ENCODE measurements at places on chromosomes 2 and 18. TPM values are rescaled to one million over a fixed set of nuclear protein-coding genes. Genes with fewer than 3 reads are reported as not detected.
A peak's percentile ranks its signal among the peaks of the same experiment; 100 is the strongest.

Gene ABCA12
- not detected for total RNA-seq

Gene SPR
- 57.0 TPM for total RNA-seq

Gene NOP58
- 42.8 TPM for total RNA-seq

Gene ANXA4
- 94.8 TPM for total RNA-seq

Gene G6PC2
- total RNA-seq: not detected

Gene RHBDD1
- 18.3 TPM for total RNA-seq

Gene TTC31
- total RNA-seq: 17.4 TPM

Gene HTR2B
- 12.9 TPM for total RNA-seq

Gene MC5R
- total RNA-seq: not detected

Gene UCN
- 3.7 TPM for total RNA-seq

Gene SLC39A6
- total RNA-seq: 31.5 TPM

DNA sequence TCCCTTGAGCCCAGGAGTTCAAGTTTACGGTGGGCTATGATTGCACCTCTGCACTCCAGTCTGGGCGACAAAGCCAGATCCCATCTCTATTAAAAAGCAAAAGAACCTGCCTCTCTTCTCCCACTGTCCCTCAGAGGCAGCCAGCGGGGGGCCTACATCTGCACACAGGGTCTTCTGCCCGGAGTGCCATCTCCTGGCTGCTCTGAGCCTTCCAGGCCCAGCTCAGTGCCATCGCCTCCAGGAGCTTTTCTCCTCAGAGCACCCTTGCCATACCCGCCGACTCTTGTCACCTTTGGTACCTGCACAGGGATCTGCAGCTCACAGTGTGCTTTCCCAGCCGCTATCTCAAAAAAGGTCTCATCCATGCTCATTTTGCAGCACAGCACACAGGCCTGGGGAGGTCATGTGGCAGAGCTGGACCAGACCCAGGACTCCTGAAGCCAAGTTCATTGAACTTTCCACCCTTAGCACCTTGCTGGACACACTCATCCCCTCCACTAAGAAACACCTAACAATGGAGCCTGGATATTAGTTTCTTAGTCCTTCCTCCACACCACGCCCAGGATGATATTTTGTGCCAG lies 186.3 kb downstream of the HAUS1 start:
- DNase-seq: no peak

- no peak for DNase-seq
These were observed 150.2 kb upstream of the NFATC1 start for GRCh38 chr18:79245517-79246001.

DNA sequence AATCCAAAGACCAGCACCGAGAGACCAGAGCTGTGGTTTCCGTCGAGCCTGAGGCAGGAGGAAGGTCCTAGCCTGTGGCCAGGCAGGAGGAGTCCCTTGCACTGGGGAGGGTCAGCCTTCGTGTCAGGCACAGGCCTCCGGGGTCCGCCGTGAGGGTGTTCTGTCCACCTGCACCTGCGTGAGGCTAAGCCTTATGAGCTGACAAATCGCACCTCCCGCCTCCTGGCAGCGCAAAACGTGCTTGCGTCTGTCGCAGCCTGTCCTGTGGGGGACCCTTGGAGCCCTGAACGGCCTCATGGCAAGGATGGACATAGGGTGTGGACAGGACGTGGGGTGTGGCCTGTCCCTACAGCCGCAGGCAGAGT lies 73.3 kb downstream of the KCNG2 start:
- no peak for DNase-seq

DNA sequence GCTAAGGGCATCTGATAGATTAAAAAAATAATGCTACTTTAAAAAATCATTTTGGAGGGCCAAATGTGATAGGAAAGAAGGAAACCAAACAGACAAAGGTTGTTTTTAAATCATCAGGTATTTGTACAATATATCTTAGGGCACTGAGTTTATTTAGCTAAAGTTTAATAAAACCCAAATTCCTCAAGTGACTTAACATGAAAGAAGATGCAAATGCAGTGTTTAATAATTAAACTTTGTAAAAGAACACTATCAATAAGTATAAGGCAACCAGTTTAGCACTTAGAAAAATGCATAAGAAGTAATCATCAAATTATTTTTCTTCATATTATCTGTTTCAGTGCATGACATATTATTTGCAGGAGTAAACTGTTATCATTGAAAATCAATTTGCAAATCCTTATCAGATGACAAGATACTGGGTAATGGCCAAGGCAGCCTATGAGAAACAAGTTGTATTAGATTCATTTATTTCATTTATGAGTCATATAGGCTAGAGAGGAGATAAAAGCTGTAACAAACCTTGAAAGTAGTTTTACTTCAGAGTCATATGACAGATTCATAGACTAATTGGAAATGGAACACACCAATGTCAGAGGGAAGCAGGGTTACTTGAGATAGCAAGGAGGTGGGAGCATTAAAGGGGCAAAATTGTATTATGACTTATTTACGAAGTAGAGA lies 165.5 kb downstream of the GCA start:
- no peak for DNase-seq

DNA sequence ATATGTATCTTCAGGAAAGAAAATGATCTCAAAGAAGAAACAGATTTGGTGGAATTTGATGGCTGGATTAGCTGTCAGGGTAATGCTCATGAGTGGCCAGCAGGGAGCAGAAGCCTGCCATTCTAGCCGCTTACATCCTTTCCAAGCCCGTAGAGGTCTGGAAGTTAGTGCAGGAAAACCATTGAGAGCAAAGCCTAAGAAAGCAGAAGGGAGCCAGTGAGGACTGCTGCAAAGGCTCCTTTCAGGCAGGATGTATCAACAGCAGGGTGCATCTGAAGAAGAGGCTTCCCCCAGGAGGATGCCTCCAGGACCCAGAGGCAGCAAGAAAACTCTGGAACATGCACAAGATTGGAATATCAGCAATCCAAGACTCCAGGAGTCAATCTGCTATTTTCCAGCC lies 22.9 kb upstream of the LBH start:
- no peak for DNase-seq

DNA sequence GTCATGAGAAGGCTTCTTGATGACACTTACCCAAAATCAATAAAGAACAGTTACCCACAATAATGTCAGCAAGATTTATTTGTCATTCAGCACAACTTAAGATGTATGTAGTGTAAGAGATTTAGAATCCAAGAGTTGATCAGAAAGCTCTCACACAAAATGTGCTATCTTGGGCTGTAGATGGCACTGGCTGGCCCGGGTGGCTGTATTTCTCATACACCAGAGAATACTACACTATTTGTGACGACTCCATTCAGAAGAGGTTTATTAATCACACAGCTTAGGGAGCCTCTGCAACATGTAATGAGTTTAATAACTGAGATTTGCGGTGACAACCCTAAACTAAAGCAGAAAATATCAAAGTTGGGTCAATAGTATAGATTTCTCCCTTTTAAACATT lies 530.4 kb upstream of the KLHL29 start:
- no peak for DNase-seq

GRCh38 chr2:152402780-152403759 lies 68.1 kb downstream of the FMNL2 start:
- peak; percentile 62 for DNase-seq

DNA sequence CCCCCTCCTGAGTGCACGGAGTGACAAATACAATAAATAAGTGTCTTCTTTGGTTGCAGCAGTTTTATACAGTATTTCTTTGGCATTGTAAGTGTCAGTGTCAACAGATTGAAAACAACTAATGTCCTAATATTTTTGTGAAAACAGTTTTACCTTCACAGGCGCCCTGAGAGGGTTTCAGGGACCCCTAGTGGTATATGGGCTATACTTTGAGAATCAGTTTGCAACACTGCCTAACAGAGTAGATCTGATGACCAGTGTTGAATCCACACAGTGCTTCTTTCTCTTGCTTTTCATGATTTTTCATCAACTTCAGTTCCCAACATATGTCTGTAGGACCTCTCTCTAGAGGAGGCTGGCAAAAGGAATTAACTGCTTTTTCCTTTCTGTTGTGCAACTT lies 162.2 kb downstream of the PRPF40A start:
- no peak for DNase-seq

DNA sequence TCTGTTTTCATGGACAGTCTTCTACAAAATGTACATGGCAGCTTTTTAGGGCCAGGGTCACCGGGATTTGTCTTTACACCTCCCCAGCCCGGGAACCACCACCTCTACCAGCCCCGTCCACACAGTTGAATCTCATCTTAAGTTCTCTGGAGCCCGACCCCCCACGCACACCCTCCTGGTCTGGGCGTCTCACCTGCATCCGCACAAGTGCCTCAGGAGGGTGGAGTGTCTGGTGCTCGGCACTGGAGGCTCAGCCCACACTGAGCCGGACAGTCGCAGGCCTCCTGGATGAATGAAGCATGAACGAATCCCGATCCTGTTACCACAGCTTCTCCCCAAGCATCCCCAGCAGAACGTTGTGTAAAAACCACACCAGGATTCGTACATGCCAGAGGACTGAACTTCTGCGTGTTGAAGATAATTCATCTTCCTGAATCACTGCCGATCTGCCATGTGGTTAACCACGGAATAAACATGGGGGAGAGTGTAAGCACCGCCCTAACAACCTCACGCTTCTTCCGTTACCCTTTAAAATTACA lies 162.0 kb downstream of the RTP5 start:
- no peak for DNase-seq

- DNase-seq: no peak
These were observed 4.8 kb upstream of the ACVR1 start for GRCh38 chr2:157880927-157881326.

GRCh38 chr2:73105511-73105971 lies 7.2 kb downstream of the RAB11FIP5 start:
- no peak for DNase-seq

DNA sequence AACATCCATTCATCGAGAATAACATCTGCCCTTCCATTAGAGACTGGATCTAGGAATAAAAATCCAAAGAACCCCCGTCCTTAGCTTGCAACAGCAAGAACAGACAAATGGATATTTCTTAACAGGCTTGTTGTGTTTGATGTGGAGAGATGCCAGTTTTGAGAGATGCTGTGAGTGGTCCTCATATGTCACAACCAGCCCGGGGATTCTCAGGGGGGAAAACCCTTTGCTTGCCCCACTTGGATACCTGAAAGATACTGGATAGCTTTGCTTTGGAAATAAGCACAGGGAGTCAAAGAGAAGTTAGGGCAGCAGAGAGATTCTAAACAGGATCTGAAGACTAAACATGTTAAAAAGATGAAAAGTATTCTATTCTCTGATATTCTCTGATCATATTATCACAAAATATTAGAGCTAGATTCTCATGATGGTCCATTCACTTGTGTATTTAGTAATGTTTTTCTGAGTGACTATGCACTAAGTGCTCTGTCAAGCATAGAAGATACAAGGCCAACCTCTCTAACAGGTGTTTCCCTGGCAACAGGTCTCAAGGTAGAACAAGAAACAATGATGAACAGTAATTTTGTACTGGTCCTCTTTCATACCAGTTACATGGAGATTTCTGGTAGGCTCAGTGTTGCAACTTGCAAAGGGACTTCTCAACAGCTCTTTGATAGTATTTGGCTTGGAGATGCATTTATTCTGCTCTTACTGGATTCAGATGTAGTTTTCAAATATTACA lies 348.2 kb downstream of the MYCN start:
- peak; percentile 37 for DNase-seq

- no peak for DNase-seq
These were observed 12.4 kb upstream of the NBEAL1 start for GRCh38 chr2:203002054-203002821.

DNA sequence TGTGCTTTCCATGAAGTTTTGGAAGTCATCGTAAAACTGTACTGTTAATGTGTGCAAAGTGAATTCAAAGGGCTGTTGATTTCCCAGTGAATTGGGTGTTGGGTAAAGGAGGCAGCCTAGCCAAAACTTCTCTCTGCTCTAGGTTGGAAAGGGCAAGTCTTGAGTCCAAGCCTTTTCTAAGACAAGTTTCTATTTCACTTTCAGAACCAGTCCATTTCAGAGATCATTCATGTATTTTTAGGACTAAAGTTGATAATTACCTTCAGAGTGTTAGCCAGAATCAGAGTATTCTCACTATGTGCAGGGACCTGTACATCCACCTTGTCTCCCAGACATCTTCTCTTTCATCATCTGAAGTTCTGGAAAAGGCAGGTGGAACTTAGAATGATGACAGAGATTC lies 636.1 kb upstream of the KLHL29 start:
- no peak for DNase-seq

DNA sequence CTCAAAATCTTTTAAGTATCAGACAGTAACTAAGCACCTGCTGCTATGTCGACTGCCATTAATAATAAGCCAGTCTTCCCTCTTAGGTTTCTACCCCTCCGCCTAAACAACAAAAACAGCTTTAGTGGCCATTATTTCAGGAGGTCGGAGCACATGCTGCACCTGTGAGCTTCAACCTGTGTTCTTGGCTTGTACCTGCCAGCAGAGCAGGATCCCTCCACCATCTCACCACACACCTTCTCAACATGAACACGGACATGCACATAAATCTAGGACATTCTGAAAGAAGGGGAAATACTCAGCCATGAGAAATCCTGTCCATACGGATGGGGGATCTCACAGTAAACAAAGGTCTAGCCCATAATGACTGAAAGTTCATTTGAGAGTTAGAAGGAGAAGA lies 3.7 kb downstream of the CYB5A start:
- peak; percentile 60 for DNase-seq

- no peak for DNase-seq
These were observed 27.8 kb upstream of the COPS8 start for GRCh38 chr2:237057893-237058300.

DNA sequence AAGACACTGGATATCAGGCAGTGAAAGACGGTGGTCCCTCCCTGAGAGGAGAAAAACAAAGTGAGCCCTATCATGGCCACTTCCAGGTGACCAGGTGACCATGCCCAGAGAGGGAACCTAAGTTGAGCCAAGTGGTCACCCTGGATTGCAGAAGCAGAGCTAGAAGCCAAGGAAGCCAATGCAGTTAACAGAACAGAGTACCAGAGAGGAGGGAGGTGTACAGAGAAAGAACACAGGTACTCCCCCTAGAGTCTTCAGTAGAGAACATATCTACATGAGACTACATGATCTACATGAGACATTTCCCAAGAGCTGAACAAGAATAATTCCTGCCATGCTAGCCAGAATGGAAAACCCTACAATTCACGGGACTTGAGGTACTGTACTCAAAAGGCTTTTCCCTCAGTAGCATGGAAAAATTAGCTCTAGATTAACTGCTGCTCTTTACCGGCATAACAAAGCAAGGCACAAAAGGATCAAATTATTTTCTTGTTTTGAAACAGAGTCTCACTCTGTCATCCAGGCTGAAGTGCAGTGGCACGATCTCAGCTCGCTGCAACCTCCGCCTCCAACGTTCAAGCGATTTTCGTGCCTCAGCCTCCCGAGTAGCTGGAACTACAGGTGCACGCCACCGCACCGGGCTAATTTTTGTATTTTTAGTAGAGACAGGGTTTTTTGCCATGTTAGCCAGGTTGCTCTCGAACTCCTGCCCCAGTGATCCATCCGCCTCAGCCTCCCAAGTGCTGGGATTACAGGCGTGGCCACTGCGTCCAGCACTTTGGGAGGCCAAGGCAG lies 23.5 kb downstream of the ROCK2 start:
- DNase-seq: no peak

GRCh38 chr2:44430342-44430741 lies 68.6 kb downstream of the CAMKMT start:
- no peak for DNase-seq

- DNase-seq: no peak
These were observed 124.2 kb downstream of the GALR1 start for GRCh38 chr18:77373730-77374445.
